ENCODE measurements at places on chromosomes 13 and 19.

DNA sequence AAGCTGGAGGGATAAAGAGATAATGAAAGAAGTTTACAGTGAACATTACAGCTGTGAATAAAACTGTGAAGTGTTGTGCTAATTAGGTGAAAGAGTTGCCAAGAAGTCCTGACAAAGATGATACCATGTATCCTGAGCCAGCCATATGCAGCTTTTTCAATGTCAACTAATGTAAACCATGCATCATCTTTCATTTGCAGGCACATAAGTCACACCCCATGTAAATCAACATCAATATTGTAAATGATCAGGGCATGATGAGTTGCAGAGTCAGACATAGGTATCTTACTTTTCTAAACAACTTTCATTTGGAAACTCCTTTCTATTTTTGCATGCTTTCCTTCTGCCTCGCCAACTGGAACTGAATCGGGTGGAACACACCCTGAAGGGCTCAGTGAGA is 569.1 kb downstream of the TBC1D4 start:
- DNase-seq: no peak

DNA sequence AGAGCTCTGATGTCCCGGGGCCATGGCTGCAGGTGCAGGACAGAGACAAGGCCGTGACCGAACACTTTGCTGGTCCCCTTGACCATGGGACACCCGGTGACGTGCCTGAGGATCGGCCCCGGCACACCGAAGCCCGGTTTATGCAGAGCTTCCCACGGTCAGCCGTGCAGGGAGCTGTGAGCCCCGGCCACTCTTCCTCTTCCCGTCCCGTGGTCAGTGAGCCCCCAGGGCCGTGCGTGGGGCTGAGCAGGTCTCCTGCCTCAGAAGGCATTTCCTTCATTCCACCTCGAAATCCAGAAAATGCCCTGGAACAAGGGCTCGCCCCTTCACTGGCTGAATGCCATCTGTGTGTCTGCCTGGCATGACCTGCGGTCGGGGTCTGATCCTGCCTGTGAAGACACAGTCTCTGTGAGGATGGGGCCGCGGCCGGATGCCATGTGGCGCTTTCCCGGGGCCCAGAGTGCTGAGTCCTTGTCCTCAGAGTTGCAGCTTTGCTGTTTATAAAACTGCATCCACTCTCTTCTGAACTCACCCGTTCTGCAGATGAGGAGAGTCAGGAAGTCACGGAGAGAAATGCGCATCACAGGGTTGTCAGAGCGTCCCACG is 16.9 kb downstream of the MCF2L start:
- no peak for DNase-seq

DNA sequence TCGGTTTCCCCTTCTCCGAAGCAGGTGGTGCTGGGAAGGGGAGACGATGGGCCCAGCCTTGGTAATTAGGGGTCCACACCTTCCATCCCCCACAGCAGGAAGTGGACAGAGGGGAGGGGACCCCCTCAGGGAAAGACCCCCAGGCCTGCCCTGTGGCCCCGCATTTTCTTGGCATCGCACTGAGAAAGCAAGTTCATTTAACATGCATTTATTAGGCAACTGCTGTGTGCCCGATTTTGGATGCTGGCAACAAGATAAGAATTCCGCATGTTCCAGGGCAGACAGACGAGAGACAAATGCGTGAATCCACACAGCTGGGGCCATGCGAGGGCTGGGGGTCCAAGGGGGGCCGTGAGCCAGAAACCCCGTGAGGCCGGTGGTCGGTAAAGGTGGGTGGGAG is 28.4 kb downstream of the ARID3A start:
- DNase-seq: no peak

- no peak for DNase-seq
Observed at GRCh38 chr19:17293605-17294004, 9.6 kb downstream of the ABHD8 start.

DNA sequence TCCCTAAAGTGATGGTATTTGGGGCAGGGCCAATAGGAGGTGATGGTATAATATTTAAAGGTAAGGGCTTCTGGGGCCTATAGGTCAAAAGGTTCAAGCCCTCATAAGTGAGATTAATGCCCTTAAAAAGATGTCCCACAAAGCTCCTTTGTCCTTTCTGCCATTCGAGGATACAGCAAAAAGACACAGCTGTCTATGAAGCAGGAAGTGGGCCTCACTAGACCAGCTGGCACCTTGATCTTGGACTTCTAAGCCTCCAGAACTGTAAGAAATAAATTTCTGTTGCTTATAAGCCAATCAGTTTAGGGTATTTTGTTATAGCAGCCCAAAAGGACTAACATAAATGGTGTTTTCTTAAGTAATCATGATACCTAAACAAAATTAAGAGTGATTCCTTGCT is 27.2 kb upstream of the POU4F1 start:
- DNase-seq: no peak

DNA sequence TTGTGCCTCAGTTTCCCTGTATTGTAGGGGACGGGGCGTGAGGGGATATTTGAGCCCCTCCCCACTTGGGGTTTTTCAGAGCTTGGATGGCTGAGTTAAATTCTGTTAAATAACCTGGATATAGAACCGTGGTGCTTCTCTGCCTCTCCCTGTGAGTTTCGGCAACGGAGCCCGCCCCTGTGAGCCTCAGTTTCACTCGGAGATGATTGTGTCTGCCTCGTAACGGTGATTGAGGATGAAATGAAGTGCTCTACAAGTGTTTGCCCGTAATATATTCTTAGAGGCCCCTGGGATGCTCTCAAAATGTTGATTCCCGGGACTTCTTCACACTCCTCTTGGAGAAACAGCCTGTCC is 509 bp downstream of the KXD1 start:
- no peak for DNase-seq

DNA sequence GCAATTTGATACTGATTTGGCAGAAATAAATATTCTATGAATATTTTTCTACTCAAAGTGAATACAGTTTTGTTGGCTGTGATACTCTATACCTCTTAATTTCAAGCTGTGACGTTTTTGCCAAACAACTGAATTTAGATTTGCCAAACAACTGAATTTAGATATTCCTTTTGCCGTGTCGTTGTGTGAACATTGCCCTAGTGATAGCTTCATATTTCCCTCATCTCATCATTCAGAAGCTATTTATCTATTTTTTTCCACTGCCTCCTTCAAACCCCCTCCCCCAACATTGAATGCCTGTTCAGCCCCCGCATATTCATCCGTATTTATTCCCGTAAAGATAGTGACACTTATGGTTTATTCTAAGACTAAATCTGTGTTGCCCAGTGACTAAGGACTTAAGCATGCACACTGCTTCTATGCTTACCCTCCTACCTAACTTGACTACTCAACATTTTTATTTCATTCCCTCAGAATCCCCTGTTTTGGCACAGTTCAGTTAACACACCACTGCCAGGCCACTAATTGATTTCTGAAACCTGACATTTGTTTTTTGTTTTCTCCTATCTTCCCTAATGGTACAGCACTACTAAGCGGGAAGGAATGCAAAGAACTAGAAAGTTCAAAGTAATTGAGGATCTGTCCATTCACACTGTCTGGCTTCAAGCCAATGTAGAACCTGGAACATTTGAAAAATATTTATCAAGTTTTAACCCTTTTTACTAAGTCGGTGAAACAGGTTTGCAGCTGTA is 2.8 kb upstream of the KLF5 start:
- no peak for DNase-seq

DNA sequence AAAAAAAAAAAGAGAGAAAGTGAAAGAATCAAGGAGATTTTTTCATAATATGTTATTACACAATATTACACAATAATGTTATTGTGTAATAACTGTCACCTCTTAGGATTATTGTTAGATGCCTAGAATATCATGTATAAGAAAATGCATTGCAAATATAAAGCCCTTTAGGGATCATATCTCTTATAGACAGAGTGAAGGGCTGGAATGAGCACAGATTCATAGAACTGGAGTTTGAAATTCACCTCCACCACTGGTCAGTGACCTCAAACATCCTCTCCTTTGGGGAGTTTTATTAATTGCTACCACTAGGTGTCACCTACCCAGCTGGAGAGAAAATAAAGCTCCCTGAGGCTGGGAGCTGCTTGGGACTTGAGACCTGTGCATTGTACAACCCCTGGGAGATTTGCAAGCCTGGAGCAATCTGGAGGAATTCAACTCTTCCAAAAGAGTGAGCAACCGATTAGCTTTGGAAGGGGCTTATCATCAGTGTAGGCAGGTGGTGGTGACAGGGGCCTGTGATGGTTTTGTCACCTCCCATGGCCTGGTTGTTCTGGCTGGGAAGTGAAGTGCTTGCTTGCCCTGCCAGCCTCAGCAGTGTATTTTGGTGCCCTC is 30.3 kb upstream of the FRY start:
- no peak for DNase-seq
